ENCODE measurements at places on chromosomes 13 and 19.

DNA sequence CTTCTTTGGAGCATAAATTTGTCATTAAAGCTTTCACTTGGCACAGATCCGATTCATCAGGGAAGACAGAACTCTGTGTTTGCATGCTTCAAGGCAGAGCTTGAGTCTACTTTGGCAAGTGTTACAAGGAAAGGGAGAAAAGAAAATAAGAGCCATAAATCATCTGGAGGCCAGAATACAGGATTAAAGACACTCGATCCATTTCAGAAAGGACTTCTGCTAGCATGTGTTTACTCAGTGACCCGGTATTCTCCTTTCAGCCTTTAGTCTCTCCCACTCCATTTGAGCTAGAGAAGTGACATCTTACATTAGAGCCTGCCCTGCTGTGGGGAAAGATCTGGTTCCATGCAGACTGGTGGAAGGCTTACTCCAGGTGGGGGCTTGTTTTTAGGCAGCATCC lies 306.4 kb downstream of the KLF5 start:
- no peak for DNase-seq

DNA sequence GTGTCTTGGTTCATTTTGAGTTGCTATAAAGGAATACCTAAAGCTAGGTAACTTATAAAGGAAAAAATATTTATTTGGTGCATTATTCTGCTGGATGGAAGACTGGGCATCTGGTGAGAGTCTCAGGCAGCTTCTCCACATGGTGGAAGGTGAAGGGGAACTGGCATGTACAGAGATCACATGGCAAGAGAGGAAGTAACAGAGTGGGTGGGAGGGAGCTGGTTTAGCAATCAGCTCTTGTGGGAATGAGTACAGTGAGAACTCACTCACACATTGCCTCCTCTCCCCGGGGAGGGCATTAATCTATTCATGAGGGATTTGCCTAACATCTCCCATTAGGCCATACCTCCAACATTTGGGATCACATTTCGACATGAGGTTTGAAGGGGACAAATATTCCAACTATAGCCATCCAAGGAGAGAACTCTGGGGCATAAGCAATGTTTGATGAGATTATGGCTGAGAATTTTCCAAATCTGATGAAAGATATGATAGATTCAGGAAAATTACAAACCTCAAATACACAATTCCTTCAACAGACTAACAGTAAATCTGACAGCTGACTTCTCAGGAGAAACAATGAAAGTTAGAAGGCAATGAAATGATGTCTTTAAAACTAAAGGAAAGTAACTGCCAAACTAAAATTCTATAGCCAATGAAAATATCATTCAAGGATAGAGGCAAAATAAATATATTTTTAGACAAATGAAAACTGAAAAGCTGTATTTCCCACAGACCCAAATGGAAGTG lies 52.5 kb downstream of the MTUS2 start:
- no peak for DNase-seq

DNA sequence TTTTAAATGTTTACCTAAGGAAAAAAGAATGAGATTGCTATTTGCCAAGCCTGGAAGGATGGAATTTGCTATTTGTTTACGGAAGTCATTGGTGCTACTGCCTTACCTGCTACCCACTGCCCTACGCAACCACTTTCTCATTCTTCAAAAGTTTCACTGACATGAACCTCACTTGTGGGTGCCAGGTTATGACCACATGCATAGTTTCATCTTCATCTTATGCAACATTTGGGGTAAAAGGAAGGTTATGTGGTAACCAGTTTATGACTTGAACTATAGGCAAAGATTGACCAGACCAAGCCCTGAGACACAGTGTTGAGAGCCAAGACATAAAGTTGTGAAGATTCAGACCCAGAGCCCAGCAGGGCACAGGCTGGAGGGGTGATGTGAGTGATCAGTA lies 142.5 kb downstream of the LACC1 start:
- DNase-seq: no peak

DNA sequence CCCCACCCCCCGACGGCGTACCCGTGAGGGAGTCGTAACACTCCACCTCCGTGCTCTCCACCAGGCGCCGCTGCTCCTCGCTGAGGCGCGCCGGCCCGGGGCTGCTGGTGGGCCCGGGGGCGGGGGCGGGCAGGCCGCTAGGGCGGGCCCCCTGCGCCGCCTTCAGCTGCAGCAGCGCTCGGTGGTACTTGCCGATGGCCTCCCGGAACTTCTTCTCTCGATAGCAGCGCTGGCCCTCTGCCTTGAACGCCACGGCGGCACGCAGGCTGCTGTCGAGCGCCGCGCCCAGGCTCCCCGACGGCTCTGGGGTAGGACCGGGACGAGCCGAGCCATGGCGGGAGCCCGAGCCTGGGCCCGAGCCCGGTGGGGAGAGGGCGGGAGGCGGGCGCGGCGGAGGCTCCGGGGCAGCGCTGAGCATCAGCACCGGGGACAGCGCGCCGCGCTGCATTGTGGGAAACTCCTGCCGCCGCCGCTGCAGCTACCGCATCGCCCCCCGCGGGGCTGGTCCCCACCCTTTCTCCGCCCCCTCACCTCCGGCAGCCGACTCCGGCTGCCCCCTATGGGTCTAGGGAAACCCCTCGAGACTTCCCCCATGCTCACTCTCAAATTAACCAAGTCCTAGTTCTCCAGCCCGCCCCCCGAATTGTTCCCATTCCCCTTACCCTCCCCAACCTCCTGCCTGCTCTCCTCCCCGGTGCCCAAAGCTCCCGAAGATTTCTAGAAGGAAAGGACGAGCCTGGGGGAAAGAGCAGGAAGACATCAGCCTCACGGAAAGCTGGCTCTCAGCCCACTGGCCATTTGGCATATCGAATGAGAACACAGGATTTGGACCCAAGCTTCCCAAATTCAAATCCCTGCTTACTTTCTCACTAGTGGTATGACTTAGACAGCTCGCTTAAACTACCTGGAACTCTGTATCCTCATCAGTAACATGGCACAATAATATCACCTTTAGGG lies at the start of gene TTC9B:
Gene TTC9B (minus strand): TSS at position 451 of the 957 bp plus-strand sequence. CDS start 3 bp downstream, at position 448.
- DNase-seq: peak; percentile 46

GRCh38 chr19:23799321-23799720 lies 40.6 kb upstream of the ZNF681 start:
- no peak for DNase-seq

GRCh38 chr13:37340901-37341670 lies 235.6 kb upstream of the CSNK1A1L start:
- DNase-seq: no peak

- DNase-seq: no peak
Measured at GRCh38 chr19:41995959-41996797, 2.1 kb upstream of the ATP1A3 start.

- DNase-seq: no peak
Measured at GRCh38 chr13:41696163-41697003, 239.0 kb downstream of the RGCC start.

- no peak for DNase-seq
Measured at GRCh38 chr19:20162821-20163220, 4.2 kb upstream of the ZNF486 start.

- DNase-seq: no peak
Measured at GRCh38 chr19:14094854-14095253, 4.3 kb upstream of the SAMD1 start.

DNA sequence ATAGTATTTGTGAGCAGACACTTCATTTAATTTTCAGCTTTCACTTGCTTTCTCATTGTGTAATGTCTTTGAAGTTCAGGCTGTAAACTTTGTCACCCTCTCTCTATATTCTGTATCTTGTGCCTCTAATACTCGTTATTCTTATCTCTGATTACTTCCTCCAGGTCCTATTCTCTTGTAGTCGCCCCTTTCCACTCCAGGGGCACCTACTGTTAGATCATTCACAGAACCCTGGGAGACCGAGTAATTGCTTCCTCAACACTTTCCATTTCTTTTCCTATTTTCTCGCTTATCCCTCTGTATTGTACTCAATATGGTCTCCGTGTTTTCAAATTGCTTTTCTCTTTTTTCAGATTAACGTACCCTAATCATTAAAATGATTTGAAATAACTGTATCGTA lies 93.9 kb upstream of the TDRD3 start:
- DNase-seq: no peak

DNA sequence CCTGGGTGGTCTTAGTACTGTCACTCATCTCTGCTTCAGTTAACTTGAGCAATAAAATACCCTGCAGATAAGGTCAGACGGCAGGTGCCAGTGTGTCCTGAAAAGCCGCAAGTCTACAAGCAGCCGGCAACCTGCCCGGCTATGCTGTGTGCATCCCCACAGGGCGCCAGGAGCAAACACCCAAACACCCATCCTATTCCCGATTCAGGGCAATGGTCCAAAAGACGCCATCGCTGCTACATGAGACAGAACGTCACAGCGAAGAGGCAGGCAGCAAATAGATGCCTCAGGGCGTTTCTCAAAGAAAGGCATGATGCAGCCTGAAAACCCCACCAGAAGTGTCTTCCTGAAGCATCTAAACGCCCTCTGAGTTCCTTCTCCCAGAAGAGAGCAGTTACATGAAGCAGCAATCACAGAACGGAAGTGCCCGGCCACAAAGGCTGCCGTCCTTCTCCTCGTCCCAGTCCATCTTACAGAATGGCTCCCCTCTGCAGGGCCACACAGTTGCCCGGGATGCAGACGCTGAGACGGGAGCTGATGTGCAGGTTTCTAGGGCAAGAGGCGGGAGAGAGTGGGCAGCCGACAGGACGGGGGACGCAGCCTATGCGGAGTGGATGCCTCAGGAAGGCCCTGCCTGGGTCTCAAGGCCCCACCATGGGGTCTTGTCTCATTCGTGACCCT lies 35.1 kb downstream of the RASA3 start:
- no peak for DNase-seq

DNA sequence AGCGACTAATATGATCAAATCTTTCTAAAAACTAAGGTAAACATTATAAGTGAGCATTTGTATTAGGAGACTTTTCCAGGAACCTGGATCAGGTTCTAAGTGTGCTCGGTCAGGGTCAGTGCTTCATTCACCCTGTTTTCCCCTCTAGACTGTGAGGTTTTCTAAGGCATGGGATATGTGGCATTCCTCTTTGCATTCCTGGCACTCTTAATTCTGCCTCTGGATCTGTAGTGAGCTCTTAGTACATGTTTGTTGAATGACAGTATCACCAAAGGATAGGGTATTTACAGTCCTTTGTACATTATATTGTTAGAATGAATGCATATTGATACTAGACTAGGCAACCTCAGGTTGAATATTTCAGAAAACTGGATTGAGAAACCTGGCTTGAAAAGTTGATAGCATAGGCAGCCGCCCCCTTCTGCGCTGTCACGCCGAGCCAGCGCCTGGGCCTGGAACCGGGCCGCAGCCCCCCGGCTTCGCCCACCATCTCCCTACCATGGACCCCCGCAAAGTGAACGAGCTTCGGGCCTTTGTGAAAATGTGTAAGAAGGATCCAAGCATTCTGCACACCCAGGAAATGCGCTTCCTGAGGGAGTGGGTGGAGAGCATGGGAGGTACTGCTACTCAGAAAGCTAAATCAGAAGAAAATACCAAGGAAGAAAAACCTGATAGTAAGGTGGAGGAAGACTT lies 156.5 kb downstream of the KCNRG start:
- no peak for DNase-seq

GRCh38 chr19:45645631-45646344 lies 6.6 kb upstream of the EML2 start:
- DNase-seq: peak; percentile 40

DNA sequence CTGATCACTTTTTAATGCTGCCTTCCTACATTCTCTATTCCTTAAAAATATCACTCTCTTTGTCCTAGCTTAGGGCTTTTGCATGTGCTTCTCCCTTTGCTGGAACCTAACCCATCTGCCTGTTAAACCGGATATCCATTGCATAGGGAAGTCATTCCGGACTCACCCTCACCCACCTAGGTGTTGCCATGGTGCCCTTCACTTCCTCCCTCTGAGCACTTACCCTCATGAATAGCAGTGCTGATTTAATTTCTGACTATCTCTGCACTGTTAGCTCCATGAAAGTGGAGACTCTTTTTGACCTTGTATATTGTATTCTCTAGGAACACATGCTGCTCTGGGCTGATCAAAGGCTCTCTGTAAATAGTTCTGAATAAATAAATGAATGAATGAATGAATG lies 401.9 kb downstream of the PCDH20 start:
- no peak for DNase-seq

- no peak for DNase-seq
Measured at GRCh38 chr19:38197937-38198704, 25.9 kb downstream of the DPF1 start.

GRCh38 chr19:15289673-15290072 lies 42.7 kb downstream of the BRD4 start:
- DNase-seq: no peak

- no peak for DNase-seq
Measured at GRCh38 chr19:30076751-30077670, 135.0 kb downstream of the URI1 start.

DNA sequence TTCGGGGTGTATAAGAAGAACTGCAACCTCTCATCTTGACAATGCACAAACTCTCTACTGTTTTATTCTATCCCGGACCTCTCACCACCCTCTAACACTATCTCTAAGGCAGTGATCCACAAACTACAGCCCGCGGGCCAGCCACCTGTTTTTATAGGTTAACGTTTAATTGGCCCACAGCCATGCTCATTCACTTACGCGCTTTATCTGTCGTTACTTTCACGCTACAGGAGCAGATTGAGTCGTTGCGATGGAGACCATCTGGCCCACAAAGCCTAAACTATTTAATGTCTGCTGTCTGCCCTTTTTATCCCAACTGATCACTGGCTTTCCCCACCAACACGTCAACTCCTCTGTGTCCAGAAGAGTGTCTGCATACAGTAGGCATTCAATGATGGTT lies 158.9 kb downstream of the CACNA1A start:
- DNase-seq: no peak

- no peak for DNase-seq
Measured at GRCh38 chr13:97953376-97953970, at the start of gene IPO5. Gene IPO5, plus strand, starts transcription at chr13:97953675. Its CDS starts 23,022 bp downstream, at chr13:97976697.

- DNase-seq: no peak
Measured at GRCh38 chr13:22538400-22538799, 642.4 kb upstream of the SGCG start.

GRCh38 chr19:30564551-30565011 lies 192.4 kb downstream of the ZNF536 start:
- DNase-seq: no peak

GRCh38 chr13:85277748-85278147 lies 521.5 kb downstream of the SLITRK6 start:
- no peak for DNase-seq

GRCh38 chr13:62847520-62847919 lies 1431.9 kb upstream of the PCDH20 start:
- DNase-seq: no peak

DNA sequence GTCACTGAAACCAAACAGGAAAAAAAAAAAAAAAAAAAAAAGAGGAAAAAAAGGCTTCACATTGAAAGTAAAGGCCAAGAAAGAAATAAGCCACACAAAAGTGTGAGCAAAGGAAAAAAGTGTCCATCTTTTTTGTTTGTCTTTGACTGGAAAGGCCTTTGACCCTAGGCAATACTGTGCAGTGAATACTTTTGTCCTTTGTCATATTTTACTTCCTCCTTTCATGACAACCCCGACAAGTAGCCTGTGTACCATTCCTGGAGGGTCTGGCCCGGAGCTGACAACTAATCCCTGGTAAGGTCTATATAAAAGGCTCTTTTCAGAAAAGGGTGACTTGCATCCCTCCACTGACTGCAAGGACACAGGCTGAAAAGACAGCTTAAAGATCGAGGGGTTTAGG lies 12.9 kb upstream of the MICU2 start:
- no peak for DNase-seq
